ENCODE measurements at places on chromosomes 6 and 20.

DNA sequence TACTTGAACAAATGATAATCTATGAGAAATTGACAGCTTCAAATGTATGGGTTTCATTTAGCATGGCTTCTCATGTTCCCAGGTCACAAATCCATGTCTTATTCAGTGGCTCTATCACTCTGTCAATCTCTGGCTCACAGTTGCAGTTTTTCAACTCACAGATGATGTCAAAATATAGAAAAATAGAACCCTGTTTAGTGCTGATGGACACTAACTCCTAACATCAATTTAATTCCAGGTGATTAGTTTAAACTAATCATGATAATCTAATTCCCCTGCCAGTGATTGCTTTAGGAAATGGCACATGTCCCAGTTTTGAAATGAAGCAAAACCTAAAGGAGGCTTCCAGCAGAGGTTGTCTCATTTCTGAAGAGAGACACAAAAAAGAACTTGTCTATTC lies 13.0 kb downstream of the KHDC1 start:
- DNase-seq, result no peak

DNA sequence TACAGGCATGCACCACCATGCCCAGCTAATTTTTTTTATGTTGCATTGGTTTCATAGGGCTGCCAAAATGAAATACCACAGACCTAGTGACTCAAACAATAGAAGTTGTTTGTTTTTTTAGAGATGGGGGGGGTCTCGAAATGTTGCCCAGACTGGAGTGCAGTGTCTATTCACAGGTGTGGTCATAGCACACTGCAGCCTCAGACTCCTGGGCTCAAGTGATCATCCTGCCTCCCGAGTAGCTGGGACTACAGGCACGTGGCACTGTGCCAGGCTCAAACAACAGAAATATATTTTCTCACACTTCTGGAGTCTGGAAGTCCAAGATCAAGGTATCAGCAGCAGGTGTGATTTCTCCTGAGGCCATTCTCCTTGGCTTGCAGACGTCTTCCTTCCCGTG lies 6.6 kb upstream of the SLC16A10 start:
- DNase-seq, result no peak

GRCh38 chr20:24470746-24471582 lies 1.5 kb downstream of the SYNDIG1 start:
- DNase-seq, result no peak

DNA sequence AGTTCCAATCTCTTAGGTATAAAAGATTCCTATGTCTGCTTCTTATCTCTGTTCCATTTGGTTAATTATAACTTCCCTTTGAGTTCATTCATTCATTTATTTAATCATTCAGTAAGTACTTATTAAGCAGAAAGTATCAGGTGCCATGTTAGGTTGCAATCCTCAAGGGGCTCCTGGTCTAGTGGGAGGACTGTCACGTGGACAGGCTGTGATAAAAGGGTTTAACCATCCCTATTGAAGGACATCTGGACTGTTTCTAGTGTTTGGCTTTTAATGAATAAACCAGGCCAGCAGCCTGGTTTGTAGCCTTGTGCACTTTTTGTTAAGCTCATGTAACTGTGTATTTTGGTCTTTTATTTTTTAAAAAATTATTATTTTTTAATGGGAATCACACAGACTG lies 162.1 kb upstream of the OGFRL1 start:
- no peak for DNase-seq

GRCh38 chr6:25984265-25984664 lies 21.7 kb downstream of the TRIM38 start:
- no peak for DNase-seq

- DNase-seq, result no peak
These were observed 67.3 kb upstream of the JAG1 start for GRCh38 chr20:10741060-10741459.

- no peak for DNase-seq
These were observed 167.0 kb downstream of the GMPR start for GRCh38 chr6:16405375-16405774.

DNA sequence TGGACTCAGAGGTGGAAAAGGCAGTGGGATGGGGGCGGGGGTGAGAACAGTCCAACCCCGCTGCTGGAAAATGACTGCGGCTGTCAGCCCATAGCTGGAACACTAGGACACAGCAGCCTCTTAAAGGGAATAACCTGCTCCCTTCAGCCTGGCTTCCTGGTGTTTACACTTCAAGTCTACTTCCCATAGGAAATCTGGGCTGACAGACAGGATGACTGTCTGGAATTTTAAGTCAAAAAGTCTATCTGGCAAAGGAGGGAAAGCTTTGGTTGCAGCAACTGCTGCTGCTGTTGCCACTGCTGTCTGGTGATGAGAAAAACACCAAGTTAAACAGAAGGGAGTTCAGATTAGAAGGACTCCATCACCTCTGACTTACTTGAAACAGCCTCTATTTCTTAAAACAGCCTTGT lies 44.9 kb downstream of the TNFRSF21 start:
- no peak for DNase-seq

DNA sequence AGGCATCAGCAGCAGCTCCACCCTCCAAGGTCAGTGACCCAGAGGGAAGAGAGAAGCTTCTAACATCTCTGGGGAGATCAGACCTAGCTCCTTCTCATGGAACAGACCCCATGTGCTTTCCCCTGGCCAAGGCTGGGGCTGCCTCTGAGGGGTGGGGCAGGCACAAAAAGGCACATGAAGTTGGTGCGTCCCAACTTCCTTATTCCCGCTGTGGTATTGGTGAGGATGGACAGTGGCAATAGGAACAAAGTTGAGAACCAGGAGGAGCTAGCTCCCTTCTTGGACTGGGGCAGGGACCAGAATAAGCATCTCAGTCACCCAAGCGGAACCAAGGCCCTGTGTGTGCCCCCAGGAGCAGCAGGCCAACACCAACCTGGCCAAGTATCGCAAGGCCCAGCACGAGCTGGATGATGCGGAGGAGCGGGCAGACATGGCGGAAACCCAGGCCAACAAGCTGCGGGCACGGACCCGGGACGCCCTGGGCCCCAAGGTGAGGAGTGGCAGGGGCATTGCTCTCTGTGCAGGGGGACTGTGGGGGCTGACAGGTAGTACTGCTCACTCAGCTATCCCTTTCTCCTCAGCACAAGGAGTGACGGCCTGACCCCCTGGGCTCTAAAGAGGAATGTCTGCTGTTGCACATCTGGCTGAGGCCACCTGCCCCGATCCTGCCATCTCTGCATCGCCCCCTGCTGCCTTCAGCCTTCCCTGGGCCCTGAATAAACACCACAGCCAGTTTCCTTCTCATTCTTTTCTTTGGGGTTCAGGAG lies 46.1 kb downstream of the MYH7B start:
- DNase-seq, result no peak

GRCh38 chr6:6681075-6681849 lies 92.7 kb downstream of the LY86 start:
- DNase-seq, result no peak

- DNase-seq, result no peak
These were observed 189.9 kb upstream of the KCNG1 start for GRCh38 chr20:51212816-51213215.

DNA sequence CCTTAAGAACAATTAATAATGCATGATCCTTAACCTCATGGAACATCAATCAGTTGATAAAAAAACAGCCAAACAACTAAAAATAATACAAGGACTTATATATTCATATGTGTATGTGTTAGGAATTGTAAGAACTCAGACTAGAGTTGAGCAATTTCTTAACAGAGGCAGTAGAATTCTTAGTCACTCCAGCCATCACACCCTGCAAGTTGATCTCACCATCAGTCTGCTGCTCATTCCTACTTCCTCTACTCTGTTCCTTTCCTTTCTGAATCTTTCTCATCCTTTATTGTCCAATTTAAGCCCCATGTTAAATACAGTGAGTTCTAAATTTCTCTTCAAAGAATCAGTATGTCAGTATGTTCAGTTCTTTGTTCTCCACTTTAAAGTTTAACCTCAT lies 2.6 kb downstream of the ZNF165 start:
- no peak for DNase-seq

DNA sequence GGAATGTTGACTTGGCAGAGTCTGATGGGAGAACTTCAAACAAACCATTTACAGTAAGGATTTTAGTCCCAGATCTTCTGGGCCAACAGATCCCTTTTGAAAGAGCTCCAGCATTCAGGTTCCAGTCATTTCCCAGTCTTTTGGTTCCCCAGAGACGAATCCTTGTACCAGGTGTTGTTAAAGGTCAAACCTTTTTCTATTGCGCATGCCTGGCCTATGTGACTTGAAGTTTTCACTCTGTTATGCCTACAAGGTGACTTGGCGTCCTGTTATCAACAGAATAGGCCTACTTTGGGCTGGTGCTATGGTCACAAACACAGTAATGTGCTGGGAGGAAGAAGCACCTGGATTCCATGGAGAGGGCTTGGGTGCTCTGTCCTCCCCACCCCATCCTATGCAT lies 52.3 kb downstream of the PXDC1 start:
- no peak for DNase-seq

DNA sequence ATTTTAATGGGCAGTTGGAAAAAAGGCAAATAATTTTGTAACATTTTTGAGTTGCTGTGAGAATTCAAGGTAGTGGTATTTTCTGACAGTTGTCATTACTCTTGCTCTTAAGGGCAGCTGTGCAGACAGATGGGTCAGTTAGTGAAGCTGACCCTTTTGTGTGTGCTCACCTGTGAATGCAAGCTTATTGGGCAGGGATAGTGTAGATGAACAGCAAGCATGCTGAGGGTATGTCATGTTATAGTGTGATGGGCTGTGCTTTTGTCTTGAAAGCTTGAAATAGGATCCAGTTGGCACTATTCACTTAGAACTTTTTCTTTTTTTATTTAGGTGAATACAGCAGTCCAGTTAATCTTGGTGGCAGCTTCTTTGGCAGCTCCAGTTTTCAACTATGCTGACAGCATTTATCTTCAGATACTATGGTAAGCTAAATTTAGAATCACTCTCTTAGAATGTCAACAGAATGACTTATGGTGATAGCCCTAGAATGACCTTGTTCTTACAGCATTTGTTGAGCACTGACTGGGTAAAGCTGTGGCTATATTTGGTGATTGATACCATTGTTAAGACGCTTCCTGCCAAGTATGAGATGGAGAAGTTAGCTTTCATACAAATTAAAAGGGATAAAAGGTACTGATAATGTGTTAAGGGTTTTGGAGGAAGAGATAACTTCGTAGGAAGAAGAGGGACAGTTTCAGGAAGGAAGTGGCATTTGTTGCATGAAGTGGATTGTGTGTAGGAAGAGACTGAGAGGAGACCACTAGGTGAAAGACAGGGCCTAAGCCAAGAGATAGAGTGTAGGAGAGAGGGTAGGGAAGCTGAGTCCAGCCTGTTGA lies 19.5 kb downstream of the LRRN4 start:
- DNase-seq, result no peak

DNA sequence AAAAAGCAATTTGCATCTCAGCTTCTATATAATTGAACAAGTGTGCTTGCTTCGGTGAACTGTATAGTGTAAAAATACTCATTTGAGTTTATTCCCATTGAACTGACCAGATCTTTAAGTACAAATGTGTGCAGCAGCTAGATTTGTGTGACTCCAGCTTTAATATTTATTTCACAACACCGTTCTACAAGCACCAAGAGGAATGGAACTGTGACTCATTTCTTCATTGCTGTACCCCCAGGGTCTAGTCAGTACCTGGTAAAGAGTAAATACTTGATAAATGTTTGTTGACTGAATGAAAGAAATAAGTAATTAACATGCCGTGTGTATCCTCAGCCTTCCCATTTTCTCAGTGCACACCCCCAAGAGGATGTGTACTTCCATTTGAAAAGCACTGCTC lies 464.8 kb downstream of the CBLN4 start:
- DNase-seq, result no peak

- no peak for DNase-seq
These were observed 6.1 kb downstream of the PTGIS start for GRCh38 chr20:49561806-49562205.

GRCh38 chr6:46098678-46099077 lies 31.1 kb upstream of the ENPP4 start:
- DNase-seq, result no peak

DNA sequence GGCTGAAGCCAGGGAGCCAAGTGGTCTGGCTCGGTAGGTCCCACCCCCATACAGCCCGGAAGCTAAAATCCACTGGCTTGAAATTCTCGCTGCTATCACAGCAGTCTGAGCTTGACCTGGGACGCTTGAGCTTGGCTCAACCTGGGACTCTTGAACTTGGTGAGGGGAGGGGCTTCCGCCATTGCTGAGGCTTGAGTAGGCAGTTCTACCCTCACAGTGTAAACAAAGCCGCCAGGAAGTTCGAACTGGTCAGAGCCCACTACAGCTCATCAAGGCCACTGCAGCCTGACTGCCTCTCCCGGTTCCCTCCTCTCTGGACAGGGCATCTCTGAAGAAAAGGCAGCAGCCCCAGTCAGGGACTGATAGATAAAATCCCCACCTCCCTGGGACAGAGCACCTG lies 1337.7 kb downstream of the HACE1 start:
- DNase-seq, result no peak

- DNase-seq, result no peak
These were observed 1.5 kb downstream of the TTPAL start for GRCh38 chr20:44477151-44477550.

DNA sequence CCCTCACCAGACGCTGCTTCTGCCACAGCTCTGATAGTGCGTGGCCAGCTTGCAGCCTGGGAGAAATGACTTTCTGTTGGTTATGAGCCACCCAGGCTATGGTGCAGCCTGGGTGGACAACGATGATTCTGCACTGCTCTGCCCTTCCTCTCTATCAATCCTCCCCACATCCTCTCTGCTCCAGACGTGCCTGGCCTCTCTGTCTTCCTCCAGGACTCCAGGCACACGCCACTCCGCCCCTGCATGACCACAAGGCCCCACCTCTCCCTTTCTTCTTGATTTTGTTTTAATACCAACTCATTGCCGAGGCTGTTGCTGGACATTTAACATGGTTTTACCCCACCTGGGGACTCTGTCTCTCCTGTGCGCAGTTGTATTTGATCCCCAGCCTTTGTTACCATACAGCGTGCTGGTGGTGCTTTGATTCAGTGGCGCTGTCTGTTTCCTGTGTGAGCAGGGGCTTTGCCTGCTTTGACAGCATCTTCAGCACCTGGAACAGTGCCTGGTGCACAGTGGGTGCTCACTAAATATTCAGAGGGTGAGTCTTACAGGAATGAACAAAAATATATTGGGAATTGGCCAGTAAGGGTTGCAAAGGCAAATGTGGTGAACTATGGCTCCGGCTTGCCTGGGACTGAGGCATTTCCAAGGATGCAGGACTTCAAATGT lies 280.9 kb downstream of the CDH26 start:
- no peak for DNase-seq
